CD4-positive, alpha-beta memory T cell (primary cell): ENCODE measurements at places on chromosomes 11 and 22.

- no peaks in the 10 kb centered on the region for H3K36me3 ChIP-seq
- no peak overlapping the region for H3K27ac ChIP-seq
Measured at GRCh38 chr11:122933416-122933815, 48.2 kb downstream of the BSX start.

GRCh38 chr22:45188779-45189178, 25.1 kb downstream of the NUP50 start:
- H3K4me3 ChIP-seq, result no peak overlapping the region
- H3K36me3 ChIP-seq, result peaks cover 19% of the 10 kb centered on the region
- DNase-seq, result no peak
- H3K27ac ChIP-seq, result no peak overlapping the region

- no peak for DNase-seq
- no peaks in the 10 kb centered on the region for H3K27me3 ChIP-seq
- no peaks in the 10 kb centered on the region for H3K4me1 ChIP-seq
Measured at GRCh38 chr22:49368976-49369725, 458.5 kb downstream of the BRD1 start.

- H3K4me1 ChIP-seq, result no peaks in the 10 kb centered on the region
- no peak overlapping the region for H3K27ac ChIP-seq
- DNase-seq, result no peak
Measured at GRCh38 chr11:116598556-116598955, 174.2 kb downstream of the BUD13 start.

DNA sequence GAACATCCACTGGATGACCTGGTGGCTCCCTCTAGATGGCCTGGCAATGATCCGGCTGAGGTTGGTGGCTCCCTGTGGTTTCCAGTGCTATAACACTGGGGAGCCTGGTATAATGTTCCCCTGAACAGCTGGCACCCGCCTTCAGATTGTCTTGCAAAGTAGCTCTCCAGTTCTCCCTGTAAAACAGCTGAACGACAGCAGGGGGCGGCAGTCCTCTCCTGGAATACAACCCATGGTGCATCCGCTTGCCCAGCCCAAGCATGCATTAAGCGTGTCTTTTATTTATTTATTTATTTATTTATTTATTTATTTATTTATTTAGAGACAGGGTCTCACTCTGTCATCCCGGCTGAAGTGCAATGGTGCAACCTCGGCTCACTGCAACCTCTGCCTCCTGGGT, 258.9 kb downstream of the BUD13 start:
- no peaks in the 10 kb centered on the region for H3K27me3 ChIP-seq
- H3K27ac ChIP-seq, result no peak overlapping the region
- H3K36me3 ChIP-seq, result no peaks in the 10 kb centered on the region
- H3K4me1 ChIP-seq, result no peaks in the 10 kb centered on the region
- no peak overlapping the region for H3K4me3 ChIP-seq
